ENCODE measurements at places on chromosomes 11 and 22.

DNA sequence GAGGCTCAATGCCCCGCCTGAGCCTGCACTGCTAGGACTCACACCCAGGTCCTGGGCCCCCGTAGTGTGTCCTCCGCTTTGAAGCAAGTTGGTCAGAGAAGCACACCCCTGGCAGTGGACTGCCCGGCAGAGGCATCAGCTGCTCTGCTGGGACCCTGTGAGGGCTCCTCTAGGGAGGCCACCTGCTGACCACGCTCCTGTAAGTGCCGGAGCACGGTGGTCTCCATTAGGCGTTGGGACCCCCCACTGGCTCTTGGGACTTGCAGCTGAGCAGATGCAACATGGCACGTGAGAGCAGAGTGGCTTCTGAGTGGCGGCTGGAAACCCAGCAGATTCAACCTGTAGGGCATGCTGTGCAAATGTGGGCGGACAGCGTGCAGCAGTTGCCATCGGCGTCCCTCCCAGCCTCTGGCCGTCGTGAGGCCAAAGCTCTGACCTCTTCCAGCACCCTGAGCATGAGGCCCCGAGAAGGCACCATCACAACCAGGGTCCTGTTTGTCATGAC is 16.9 kb downstream of the MRGPRG start:
- DNase-seq = no peak

- DNase-seq = no peak
These were observed 3.2 kb upstream of the C11orf91 start for GRCh38 chr11:33703788-33704187.

DNA sequence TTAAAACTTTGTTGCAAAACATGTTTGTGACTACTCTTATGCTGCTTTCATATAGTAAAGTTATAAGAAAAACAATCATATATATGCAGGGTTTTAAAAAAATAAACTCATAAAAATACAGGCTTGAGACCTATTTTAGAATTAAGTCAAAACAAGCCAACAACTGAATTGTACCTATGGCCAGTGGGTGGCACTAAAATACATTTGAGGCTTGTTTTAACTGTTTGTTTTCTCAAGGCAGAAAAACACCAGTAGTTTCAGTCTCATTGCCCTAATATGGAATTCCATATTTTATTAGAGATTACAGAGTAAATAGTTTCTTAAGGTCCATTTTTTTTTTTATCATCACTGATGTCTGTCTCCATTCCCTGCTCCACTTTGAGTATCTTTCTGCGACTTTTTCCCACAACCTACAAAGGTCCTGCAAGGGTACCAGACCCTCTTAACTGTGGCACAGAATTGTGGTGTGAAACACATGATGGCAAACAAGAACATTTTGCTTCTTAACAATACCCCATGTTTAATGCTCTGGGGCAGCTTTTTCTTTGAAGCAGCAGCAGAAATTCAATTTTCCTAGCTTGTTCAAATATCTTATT is 8.5 kb upstream of the CCDC89 start:
- no peak for DNase-seq

DNA sequence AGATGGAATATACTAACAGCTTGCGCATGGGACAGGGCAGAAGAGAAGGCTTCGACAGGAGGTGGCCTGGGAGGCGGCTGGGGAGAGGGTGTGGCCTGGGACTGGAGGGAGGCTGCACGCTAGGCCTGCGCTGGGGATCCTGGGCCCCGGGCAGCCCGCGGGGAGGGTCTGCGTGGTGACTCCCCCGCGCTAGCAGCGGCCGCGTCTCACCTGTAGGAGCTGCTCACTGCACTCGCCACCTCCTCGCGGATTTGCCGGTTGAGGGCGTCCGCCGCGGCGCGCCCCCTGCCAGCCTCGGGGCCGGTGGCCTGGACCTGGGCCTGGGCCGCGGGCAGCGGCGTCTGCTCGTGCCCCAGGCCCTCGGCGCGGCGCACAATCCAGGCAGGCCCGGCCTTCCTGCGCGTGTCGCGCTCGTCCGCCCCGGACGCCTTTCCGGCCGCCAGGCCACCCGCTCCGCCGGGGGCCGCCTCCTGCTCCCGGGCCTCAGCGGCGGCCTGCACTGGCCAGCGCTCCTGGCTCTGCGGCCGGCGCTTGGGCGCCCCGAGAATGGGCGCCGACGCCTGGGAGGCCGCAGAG is 1.5 kb downstream of the MAP6 start:
- DNase-seq = no peak

- DNase-seq = no peak
These were observed 20.2 kb upstream of the VSTM5 start for GRCh38 chr11:93870616-93871015.

DNA sequence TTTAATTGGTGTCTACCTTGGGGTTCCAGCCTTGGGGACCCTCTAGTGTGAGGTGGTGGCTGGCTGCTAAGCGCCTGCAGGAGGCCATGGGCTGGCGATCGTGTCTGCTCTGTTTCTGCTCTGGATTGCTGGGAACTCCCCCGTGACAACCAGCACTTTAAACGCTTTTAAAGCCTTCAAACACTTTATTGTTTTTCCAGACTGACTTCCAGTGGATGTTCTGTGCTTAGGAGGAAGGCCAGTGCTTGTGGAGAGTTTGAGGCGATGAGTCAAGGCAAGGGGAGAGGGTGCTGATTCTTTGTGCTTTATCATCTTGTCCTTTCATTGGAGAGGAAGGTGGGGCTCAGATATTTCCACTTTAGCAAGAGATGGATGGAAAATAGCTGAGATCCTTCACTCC is 81.6 kb downstream of the FLI1 start:
- no peak for DNase-seq

DNA sequence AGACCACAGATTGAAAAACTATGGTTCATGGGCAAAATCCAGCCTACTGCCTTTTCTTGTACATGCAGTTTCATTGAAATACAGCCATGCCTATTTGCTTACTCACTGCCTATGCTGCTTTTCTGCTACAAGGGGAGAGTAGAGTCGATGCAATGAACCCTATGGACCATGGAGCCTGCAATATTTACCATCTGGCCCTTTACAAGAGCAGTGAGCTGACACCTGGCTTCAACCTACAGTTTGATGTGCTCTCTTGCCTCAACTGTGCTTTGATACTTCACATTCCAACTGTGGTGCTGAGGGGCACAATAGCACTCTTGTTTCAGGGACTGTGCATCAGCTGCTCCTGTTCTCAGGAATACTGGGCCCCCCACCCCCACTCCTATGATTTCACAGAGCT is 239.5 kb upstream of the SORL1-AS1 start:
- DNase-seq = no peak

DNA sequence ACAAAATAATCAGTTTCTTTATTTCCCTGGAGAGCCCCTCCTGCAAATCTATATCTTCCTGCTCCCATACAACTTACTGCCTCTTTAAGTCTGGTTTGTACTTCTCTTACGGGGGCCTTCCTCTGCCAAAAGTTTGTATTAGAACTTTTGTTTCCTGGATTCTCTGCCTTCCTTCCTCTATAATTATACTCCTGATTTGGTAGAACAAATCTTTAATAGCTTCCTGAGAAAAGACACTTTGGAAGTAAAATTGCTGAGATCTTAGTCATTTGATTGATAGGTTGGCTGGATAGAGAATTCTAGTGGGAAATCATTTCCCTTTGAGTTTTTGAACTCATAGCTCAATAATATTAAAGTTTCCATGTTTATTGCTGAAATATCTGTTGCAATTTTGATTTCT is 499.2 kb downstream of the RAB38 start:
- no peak for DNase-seq

- DNase-seq = no peak
These were observed 622.1 kb downstream of the OPCML start for GRCh38 chr11:132910011-132910760.

DNA sequence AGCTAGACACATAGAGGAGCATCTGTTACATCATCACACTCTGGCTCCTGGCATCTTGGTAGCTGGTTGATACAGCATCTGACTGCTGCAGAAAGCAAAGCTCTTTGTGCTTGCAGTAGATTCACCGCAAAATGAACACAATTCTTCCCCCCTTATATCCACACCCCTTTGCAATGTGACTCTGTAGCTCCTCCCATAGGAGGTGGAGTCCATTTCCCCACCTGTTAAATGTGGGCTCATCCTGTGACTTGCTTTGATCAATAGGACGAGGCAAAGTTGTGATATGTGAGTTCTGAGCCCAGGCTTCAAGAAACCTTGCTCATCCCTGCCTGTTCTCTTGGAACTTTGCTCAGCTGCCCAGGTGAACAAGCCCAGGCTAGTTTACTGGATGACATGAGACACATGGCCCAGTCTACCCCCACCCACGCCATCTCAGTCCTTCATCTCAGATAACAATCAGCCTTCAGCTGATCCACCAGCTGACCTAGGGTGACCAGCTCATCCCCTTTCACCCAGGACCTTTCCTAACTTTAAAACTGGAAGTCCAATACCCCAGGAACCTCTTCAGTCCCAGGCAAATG is 272.2 kb downstream of the TENM4 start:
- no peak for DNase-seq

DNA sequence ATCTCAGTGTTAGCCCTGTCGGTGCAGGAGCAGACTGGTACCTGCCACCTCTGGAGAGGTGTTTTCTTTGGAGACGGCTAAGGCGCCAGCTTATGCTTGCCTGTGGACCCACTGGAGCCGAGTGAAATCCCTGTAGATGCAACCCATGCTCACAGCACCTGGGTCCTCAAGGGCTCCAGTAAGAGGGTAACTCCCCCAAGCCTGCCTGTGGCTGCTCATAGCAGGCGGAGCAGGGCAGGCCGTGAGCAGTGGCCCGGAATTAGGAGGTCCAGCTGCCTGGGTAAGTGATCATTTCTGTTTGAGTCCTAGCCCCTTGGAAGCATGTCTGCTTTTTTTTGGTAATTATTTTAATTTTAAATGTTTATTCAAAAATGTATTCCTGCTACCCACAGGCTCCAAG is 43.8 kb downstream of the NAT10 start:
- no peak for DNase-seq

- DNase-seq = no peak
These were observed 745.6 kb downstream of the NELL1 start for GRCh38 chr11:21414953-21415352.

GRCh38 chr11:109521571-109522086 is 99.6 kb downstream of the C11orf87 start:
- no peak for DNase-seq

DNA sequence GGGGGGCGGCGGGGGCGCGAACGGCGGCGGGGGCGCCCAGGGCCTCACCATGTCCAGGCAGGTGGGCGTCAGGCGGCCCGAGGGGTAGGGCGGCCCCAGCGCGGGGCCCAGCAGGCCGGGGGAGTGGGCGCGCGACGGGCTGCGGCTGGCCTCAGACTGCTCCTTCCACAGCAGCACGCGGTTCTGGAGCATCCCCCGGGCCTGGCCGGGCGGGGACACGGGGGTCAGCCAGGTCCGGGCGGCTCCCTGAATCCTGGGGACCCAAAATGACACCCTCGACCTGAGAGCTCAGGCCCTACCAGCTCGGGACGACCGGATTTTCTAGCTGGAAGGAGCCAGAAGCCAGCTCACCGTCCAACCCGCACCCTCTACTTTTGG is 5.5 kb upstream of the SLC16A8 start:
- DNase-seq = no peak

DNA sequence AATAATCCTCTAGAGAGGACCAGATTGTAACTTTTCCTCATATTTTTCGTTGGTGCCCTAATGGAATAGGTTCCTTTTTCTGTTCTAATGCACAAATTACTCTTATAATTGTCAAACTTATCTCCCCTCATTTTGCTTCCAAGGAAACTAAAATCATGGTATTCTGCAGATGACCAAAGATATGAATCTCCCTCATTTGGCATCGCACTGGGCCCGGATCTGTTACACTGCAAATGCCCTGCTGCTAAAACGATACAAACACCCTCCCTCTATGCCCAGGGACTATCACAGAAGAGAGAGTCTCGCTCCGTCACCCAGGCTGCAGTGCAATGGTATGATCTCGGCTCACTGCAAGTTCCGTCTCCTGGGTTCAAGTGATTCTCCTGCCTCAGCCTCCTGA is 7.6 kb downstream of the KLHDC7B start:
- DNase-seq = no peak

GRCh38 chr11:95344932-95345642 is 114.1 kb upstream of the SESN3 start:
- DNase-seq = no peak

DNA sequence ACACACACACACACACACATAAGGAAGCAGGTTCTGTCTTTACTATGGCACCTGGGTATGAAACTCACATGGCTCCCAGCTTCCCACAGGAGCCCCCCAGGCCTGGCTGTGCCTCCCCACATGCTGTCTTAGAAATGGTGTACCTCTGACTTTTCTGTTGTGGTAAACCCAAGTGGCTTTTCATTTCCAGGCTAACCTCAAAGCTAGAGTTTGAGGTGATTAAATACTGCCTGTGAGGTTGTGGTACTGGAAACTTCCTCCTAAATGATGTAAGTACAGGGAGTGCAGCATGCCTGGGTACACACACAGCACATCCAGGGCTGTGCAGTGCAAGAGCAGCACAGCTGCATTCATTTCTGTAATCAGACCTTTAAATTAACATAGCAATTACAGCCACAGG is 34.4 kb downstream of the ME3 start:
- no peak for DNase-seq

- DNase-seq = no peak
These were observed 7.9 kb downstream of the AIP start for GRCh38 chr11:67490727-67491065.
